IMR-90 (cell line): ENCODE measurements at places on chromosomes 13 and 19.

DNA sequence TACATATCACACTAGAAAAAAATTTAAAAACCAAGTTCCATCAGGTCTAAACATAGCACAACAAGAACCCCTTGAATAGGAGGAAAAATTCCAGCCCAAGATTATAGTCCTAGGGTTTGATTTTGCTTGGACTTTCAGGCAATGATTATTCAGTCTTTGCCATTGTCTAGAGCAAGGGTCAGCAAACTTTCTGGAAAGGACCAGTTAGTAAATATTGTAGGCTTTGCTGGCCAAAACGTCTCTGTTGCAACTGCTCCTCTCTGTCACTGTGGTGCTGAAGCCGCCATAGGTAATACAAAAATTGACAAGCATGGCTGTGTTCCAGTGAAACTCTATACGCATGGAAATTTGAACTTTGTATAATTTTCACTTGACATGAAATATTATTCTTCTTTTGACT lies 95.5 kb upstream of the UBAC2 start:
- DNase-seq = no peak

DNA sequence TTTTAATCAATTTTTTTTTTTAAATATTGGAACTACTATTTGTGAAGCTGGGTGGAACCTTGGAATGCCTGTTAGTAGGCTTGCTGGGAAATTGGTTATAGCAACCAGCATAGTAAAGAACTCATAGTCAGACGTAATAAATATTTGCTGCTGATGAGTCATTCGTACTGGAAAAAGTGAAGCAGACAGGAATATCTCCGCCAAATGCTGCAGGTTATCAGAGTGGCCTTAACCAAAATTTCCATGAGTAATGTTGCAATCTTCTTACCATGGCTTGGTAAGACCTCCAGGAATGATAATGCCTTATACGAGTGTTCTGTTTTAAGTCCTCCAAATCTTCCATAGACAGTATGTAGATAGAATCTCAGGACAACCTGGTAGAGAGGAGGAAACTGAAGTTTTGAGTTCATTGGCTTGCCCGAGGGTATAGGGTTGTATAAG lies 34.2 kb downstream of the MBNL2 start:
- DNase-seq = peak; percentile 97

- peak; percentile 39 for DNase-seq
These were observed 72.3 kb downstream of the C1QTNF9 start for GRCh38 chr13:24381541-24382265.

GRCh38 chr13:74067818-74068217 lies 66.4 kb downstream of the KLF12 start:
- peak; percentile 52 for DNase-seq

- no peak for DNase-seq
These were observed 717.7 kb upstream of the ATXN8OS start for GRCh38 chr13:69389899-69390298.

DNA sequence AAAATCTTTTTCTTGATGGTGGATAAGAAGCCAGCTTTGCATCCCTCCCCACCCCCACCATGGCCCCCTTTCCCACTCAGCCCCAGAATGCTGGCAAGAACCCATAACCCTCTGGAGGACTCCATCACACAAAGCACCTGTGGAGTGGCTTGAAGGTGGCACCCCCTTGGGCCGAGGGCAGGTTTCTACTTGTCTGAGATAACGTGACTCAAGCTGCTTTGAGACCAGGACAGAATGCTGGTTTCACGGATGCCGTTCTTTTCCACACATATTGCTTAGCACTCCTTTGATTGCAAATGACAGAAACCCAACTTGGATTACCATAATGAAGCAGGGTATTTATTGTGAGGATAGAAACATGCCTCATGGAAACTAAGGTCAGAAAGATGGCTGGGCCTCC lies 82.2 kb downstream of the LACC1 start:
- DNase-seq = no peak

- no peak for DNase-seq
These were observed 1721.8 kb upstream of the SPRY2 start for GRCh38 chr13:82062772-82063171.

DNA sequence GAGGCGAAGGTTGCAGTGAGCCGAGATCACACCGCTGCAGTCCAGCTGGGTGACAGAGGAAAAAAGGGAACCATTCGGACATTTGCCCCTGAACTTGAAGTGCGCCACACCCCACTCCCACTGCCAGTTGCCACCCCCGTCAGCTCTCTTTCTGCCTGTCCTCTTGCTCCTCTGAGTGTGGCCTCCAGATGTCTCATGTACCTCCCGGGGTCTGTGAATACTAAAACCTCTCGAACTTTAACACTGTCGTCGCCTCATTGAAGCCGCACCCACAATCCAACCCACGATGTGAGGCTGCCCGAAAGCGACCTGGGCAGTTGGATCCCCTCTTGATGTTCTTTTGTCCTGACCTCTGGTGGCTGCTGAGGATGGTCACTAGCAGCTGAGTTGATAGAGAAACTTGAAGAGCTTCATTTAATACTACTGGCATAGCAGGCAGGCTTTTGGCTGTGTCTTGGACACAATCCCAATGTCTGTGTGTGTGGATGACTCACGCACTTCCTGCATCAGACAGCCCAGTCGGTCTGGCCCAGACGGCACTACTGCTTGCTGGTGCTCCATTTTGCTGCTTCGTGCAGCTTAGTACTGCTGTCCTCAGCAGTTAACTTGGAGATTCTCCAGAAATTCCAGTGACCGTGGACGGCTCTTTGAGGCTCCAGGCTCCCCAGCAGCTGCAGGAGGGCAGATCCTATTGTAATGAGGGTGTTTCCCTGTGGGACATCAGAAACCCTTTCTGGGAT lies 4.2 kb downstream of the FPR3 start:
- DNase-seq = peak; percentile 94

DNA sequence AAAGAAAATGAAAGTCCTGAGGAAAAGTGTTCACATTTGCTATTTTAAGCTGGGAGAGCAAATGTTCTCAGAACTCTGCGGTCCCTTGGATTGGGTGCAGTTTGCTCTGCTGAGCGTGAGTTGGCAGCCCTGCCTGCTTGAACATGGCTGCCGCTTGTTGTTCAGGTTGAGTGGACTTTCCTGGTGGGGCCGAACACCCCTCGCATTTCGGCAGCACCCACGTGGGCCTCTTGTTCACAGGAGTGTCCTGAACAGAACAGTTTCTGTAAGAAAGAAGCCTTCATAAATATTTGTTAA lies 10.8 kb upstream of the RNF113B start:
- no peak for DNase-seq

DNA sequence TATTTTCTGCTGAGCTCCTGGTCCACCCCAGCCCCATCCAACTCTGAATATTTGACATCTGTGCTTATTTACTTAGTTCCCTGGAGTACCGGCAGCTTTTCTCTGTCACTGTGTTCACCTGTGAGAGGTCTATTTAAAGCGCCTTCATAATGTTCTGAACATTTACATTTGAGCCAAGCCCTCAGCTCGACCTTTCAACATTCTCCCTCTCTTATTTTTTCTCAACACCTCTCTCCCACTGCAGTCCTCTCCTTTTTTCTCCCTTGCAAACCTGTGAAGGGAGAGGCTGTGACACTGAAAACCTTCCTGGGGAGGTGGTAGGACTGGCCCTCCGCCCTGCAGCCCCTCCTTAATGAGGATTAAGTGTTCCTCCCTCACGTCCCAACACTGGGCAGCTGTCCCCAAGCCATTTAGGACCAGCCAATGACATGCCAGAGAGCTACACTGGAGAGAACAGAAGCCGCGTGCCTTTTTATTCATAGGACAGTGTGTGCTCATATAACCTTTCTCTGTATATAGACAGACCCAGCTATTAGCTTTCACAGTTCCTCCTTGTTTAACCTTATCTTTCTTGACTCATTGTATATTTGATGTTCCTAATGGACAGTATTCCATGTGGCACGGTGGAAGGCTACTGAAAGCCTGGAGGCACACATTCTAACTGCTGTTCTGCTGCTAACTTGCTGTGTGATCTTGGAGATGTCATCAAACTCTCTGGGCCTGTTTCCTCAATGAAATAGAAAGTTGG lies 134.8 kb downstream of the NUFIP1 start:
- peak; percentile 11 for DNase-seq

DNA sequence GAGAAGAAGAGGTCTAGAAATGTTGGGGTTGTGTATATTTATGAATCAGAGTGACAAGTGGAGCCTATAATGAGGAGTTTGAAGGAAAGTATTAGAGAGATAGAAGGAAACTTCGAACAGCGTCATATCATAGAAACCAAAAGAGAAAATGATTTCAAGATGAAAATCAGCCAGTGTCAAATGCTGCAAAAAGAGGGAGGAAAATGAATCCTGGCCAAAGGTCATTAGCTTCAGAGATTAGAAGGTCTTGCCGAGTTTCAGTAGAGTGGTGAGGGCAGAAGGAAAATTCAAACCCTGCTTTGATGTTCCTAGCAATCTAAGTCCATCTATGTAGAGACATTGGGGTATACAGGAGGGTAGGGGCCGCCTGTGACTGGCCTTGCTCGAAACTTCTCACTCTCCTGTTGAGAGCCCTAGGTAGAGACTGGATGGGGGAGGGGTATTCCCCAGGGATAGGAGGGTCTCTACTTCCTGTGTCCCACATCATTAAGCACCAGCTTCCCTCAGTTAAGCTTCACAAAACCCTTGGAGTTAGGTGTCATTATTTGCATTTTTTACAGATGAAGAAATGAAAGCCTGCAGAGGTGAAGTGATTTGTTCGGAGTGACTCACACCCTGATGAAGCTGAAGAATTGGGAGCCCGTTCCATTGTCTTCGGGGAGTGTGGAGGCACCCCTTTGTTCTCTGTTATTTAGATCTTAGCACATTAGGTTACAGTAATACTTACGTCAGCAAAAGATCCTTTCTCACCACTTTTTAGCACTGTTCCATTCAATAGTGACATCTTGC lies 62.8 kb downstream of the FGF9 start:
- no peak for DNase-seq

DNA sequence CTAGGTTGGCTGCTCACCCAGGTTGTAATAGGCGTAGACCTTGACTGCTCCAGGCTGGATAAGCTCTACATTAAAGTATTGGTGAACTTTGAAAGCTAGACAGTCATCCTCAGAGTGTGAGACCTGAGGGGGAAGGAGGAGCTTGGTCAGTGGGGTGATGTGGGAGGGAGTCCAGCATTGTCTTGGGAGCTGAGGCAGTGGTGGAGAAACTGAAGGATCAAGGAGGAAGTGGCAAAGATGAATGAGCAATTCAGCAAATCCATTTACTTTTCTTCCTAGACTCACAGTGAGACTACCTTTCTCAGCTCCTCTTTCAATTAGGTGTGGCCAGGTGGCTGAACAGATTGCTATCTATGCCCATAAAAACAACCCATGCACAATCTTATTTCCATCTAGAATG lies 10.2 kb upstream of the TNFSF14 start:
- no peak for DNase-seq

DNA sequence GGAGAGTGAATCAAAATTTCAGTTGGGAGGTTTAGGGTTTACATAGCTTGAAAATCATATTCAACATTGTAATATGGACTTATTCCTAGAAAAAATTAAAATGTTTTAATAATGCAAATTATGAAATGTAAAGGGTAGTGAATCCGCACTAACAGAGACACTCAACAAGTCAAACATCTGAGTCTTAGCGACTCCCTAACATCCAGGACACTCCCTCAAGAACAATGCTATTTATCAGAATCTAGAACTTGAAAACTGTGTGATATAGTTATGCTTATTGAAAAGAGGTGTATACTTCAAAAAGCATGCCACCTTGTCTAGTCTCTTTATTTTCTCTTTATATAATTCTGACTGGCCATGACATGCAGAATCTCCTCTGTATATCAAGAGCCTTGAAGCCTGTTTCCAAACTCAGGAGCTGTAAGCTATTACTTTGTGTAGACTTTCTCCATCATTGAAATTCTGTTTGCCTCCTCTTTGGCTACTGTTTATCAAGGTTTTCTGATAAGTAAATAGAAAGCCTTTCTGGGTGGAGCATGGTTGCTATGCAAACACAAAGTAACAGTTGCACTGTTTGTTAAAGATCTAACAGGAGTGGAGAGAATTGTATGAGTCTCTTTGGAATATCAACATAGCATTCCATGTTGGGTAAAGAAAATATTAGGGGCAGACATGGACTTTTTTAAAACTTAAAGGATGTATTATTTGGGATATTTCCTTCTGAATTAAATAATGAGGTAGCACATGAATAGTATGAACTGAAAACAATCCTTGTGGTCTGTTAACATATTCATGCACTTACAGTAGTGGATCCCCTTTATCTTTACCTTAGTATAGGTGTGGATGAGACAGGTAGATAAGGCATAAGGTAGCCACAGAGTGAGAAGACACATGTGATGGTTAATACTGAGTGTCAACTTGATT lies 56.4 kb upstream of the MBNL2 start:
- no peak for DNase-seq

- no peak for DNase-seq
These were observed 30.1 kb upstream of the FFAR2 start for GRCh38 chr19:35417713-35418534.

DNA sequence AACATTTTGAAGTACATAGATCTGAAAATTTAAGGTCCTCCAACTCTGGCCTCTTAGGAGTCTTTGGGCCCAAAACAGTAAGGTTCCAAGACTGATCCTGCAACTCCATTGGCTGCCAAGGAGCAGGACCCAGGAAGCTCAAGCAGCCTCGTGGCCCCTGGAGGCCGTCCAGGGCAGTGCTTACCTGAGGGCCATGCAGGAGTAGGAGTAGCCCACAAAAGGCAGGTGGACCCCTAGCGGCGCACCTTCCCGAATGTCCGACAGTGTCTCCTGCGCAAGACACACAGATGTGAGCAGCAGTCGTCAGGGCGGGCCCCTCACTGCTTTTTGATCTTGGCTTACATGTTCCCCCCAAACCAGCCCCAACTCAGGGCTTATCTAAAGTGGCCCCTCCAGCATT lies 5.7 kb upstream of the SIX5 start:
- no peak for DNase-seq

DNA sequence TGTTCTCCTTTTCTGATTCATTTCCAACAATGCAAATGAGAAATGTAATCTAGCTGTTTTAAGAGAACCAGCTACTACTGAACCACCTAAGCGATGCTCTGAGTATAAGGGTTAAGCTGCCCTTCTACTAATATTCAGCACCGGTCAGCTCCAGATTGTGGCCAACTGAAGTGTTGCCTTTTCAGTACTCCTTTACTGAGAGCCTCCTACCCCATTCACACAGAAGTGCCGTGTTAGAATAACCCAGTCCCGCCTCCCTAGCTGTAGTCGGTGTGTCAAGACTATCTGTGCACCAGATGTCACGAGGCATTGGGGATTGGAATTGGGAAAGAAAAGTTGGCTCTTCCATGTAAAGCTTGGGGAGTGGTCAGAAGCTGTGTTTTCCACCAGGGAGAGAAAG lies 45.4 kb downstream of the FAM124A start:
- no peak for DNase-seq
